ENCODE measurements at places on chromosomes 16 and 17.

GRCh38 chr17:66126231-66126630 lies 65.7 kb downstream of the CEP112 start:
- DNase-seq: no peak

DNA sequence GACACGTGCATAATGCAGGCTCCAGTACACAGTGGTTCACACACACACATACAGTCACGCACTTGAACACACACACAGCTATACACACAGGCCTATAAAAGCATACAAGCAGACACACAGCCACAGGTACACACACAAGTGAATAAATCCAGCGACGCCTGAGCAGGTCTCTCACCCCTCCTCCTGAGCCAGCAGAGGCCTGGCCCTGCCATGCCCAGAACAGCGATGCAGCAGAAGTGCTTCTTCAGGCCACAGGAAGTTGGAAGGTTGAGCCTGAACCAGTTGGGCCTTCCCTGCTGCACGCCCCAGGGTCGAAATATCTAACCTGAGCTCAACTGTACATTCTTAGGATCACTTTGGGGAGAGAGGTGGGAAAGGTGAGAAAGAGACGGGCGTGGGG lies 7.3 kb upstream of the CD79B start:
- no peak for DNase-seq

GRCh38 chr17:56715613-56716357 lies 117.9 kb downstream of the C17orf67 start:
- peak; percentile 76 for DNase-seq

DNA sequence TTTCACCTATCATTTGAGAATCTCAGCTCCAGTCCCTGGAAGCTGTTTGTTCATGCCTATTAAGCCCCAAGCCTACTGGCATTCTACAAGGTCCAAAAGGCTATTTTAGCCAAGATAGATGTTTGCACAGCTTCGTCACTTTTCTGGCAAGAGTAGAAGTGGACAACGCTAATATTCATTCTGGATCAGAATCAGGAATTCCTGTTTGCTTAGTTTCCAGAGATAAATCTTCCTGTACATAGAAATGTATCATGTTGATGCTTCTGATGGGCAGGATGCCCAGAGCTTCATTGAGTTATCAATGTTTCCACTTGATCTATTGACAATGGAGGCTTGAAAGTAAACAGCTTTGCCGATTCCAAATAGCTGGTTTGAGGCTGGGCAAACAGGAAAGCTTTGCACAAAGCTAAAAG lies 260.7 kb upstream of the CA10 start:
- no peak for DNase-seq

DNA sequence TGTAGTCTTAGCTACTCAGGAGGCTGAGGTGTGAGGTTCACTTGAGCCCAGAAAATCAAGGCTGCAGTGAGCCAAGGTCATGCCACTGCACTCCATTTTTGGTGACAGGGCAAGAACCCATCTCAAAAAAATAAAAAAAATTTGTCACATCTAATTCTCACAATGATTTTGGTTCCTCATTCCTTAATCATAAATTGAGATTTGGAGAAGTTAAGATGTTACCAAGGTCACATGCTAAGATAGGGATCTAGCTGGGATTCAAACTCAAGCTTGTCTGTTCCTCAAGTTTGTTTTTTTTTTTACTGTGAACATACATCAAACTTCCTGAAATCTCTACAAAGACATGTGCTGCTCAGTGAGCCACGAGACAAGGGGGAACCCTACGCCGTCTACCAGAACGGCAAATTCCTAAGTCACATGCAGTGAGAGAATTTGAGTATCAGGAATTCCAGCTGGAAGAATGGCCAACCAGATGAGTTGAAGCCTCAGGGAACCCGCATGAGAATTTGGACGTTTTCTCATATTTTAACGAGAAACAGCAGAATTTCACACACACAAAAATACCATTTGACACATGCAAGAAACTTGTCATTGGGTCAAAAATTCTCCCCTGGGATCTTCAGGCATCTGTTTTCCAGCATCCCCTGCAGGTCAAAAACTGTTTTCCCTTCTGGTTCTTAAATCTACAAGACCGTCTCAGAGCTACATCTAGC lies 414.1 kb upstream of the GOT2 start:
- DNase-seq: no peak

GRCh38 chr17:67200727-67201301 lies 44.2 kb downstream of the HELZ start:
- no peak for DNase-seq

GRCh38 chr17:42187833-42188232 lies 2.6 kb upstream of the HCRT start:
- no peak for DNase-seq

GRCh38 chr17:50263331-50264262 lies 10.7 kb upstream of the TMEM92 start:
- no peak for DNase-seq

DNA sequence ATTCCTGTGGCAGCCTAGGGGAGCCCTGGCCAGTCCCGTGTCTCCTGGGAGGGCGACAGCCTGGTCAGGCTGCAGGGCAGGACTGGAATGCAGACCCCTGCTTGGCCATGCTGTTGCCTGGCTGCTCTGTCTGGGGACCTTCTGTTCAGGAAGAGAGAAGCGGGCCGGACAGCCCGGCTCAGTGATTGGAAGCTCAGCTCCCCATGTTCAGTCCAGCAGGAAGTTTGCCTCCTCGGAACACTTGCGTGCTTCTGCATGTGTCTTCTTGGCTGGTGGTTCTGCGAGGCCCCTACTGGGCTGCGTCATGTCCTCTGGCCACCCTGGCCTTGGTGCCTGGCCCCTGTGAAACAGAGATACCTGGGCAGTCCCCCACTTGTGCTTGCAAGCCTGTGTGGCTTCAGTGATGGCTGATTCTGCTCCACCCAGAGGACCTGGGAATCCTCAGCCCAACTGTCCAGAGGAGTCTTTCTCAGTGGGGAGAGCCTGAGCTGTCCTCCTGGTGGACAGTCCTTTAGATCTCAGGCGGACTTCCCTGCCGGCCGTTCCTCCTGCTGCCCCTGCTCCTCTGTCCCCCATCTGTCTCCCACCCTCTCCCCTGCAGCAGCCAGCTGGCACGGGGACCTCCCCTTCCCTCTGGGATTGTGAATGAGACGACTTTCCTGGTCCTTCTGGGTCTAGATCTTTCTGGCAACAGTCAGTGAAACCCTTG lies 279.5 kb downstream of the SEC14L1 start:
- DNase-seq: no peak

GRCh38 chr17:36640836-36641235 lies 39.5 kb downstream of the MRM1 start:
- DNase-seq: no peak

DNA sequence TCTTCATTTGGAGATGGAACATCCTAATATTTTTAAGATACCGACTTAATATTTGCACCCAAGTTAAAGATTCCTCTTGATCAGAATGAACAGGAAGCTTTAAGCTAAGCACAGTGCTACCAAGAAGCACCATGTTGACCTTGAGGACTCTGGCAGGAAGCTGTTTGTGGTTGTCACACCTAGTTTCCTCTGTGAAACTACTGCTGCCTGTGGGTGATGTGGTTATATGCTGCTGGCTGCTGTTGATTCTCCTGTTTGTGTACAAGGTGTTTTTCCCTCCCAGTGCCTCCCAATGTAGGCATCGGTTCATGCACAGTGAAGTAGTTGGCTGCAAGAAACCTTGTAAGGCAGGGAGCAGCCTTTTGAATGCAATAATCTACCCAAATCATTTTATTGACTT lies 23.4 kb downstream of the RBL2 start:
- DNase-seq: peak; percentile 81

- DNase-seq: no peak
Observed at GRCh38 chr17:81310949-81311550, 15.9 kb upstream of the SLC38A10 start.

DNA sequence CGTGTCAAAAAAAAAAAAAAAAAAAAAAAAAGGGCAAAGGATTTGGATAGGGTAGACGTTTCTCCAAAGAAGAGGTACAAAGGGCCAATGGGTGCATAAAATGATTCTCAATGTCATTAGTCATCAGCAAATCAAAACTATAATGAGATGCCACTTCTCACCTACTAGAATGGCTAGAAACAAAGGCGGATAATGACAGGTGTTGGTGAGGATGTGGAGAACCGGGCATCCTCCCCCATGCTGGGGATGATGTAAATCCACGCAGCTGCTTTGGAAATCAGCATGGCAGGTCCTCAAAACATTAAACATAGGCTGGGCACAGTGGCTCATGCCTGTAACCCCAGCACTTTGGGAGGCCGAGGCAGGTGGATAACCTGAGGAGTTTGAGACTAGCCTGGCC lies 9.4 kb downstream of the ITGAX start:
- no peak for DNase-seq

DNA sequence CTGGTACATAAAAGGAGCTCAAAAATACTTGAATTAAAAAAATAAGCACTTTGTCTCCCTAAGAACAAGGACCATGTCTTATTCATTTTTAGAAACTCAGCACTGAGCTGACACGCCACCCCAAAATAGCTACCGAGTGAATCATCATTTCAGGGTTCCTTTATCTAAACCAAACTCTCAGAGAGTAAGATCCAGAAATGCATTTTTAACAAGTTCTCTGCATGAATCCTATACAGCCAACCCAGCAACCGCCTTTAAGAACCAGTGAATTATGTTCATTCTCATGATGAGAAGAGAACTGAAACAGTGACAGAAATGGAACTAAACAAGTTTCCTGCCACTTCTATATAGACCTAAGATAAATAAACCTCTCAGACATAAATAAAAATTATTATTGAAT lies 8.7 kb downstream of the C16orf87 start:
- DNase-seq: no peak

DNA sequence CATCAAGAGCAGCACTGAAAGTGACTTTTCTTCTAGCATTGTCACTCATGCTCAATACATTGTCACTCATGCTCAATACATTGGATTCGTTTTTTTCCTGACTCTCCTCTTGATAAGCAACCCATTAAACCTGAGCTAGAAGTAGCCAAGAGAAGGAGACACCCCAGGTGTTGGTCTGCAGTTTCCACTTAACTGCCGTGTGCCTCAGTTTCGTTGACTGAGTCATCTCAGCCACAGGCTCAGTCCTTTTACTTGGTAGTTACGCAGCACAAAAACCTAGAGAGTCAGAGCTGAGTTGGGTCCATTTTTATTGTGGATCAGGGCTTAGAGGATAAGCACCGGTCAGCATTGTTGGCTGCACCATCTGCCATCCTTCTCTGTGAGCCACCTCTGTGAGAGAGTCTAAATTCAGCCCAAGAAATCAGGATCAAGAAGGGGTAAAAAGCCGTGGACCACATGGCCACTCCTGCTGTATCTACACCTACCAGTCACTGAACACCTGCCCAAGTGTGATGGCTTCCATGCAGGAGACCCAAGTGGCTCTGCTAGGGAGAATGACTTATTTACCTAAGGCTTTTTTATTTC lies 11.3 kb downstream of the GINS2 start:
- DNase-seq: no peak

DNA sequence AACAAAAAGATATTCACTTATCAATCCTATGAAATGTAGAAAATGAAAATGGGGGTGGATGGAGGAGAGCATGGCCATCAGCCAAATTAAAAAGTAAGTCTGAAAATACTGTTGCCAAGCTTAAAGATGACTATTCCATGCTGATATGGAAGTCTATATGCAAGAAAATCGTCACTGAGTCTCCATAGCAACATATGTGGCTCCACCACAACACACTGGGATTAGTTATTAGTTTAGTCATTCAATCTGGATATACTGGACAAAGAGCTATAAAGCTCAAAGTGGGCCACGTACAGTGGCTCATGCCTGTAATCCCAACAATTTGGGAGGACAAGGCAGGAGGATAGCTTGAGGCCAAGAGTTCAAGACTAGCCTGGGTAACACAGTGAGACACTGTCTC lies 24.7 kb upstream of the PSMD7 start:
- no peak for DNase-seq

DNA sequence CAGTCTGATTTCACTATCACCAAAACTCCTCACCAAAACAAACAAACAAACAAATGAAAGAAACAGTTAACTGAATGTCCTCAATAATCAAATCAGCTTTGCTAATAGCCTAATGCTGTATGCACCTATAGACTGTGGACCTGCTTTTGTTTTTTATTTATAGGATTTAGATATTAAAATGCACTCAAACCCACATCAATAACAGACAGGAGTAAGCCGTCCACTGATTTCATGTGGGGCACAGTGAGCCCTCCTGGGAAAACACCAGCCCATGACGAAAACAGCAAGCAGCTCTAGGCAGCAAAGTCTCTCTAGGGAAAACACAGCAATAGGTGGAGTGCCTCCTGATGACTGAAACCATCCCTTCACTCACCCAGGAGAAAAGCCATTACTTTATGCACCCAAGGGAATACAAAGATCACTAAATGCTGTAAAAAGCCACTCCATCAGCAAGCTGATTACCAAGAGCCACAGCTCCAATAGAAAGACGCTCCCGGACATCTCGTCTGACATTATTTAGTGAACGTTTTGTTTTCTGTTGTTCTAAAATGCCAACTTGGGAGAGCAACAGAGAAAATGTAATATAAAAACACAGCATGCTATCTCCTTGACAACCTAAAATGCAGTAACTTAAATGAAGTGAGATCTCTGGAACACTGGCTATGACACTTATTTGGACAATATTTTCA lies 47.8 kb downstream of the ANKFY1 start:
- DNase-seq: no peak

DNA sequence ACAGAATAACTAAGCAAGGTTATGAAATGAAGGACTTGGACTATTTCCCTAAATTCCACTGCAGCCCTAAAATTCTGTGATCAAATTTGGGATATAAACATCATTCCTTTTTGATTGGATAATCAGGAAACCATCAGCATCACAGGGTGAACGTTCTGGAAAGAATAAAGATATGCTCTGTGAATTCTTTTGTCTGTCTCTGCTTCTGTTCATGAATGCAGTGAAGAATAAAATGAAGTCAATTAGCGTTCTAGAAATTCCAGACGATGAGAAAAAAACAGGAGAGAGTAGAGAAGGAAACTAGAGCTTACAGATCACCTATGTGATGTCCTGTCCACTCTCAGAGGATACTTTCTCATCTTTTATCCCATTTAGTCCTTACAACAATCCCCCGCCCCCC lies 295.1 kb upstream of the SOX9 start:
- DNase-seq: no peak

DNA sequence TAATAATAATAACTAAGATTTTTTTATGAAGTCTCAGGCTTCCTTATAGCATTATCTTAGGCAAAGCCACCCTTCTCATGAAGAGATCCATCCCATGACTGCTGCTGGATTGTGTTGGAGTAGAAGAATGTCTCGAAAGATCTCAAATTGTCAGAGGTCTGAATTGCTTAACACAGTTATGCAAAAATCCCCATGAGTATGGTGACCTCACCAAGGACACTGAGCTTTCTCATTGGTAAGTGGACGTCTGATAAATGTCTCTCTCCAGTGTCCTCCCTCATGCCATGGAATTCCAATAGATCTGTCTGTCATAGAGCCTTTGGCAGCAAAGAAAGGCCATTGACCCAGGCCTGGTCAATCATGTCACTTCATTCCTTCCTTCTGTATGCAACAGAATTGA lies 264.5 kb downstream of the CDH11 start:
- no peak for DNase-seq

- DNase-seq: no peak
Observed at GRCh38 chr17:60741031-60741430, 63.4 kb downstream of the BCAS3 start.

- no peak for DNase-seq
Observed at GRCh38 chr16:80733407-80733806, 71.0 kb downstream of the CDYL2 start.

Data from SW480 (cell line).